ENCODE measurements at places on chromosomes 7 and 10.

GRCh38 chr7:131683536-131684125 lies 127.2 kb upstream of the PODXL start:
- DNase-seq, result no peak

- DNase-seq, result no peak
Measured at GRCh38 chr7:157370742-157371141, 33.9 kb downstream of the DNAJB6 start.

GRCh38 chr7:1275451-1276381 lies 43.0 kb downstream of the UNCX start:
- no peak for DNase-seq

GRCh38 chr10:79627075-79627474 lies 16.3 kb downstream of the SFTPA1 start:
- DNase-seq, result no peak

DNA sequence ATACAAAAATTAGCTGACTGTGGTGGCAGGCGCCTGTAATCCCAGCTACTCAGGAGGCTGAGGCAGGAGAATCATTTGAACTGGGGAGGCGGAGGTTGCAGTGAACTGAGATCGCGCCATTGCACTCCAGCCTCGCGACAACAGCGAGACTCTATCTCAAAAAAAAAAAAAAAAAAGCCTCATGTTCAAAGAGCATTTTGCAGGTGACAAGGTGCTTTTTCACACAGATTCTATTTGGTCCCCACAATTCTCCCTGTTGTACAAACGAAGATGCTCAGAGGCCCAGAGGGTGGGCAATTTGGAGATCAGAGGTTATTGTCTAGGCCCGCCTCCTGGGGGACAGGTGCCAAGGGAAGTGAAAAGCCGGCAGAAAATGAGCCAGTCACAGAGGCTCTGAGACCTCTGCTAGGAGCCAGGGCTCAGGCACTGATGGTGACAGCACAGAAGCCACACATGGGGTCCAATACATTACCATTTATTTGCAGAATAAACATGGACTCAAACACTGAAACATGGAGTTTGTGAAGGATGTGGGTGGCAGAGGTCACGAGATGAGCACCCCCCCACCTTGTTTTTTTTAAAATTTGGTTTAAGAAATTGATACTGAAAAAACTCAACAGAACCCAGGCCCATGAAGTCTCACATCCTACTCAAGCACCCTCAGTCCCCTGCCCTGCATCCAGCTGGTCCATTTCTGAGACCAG lies 882 bp upstream of the GAL3ST4 start:
- DNase-seq, result no peak

GRCh38 chr10:10814069-10814468 lies 203.6 kb upstream of the CELF2 start:
- no peak for DNase-seq

DNA sequence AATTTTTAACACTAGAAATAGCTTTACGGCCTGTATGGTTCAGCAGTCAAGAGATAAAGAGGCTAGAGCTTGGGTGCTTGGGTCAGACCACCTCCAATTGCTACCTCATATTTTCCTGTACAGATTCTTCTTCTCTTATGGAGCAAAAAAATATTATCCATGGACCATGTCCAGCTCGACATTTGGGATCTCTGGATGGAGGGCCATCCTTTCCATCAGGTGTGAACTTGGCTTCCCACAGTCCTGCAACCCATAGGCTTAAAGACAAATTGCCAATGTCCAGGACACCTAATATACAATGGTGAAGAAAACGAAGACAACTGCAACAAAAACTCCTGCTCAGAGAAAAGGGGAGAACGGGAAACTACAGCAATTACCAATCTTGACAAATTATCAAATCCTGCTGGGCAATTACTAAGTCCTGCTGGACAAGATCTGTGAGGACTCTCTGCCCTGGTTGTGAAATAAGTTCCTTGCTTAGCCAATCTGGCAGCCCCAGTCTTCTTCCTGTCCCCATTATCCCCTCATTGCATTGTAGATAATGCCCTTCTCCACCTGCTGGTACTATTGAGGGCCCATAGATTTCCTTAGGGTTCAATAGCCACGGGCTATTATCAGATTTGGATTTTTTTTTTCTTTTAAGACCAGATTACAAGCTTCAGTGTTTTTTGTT lies 42.0 kb upstream of the BRAF start:
- no peak for DNase-seq

GRCh38 chr10:46518028-46518725 lies 38.3 kb downstream of the GPRIN2 start:
- no peak for DNase-seq

DNA sequence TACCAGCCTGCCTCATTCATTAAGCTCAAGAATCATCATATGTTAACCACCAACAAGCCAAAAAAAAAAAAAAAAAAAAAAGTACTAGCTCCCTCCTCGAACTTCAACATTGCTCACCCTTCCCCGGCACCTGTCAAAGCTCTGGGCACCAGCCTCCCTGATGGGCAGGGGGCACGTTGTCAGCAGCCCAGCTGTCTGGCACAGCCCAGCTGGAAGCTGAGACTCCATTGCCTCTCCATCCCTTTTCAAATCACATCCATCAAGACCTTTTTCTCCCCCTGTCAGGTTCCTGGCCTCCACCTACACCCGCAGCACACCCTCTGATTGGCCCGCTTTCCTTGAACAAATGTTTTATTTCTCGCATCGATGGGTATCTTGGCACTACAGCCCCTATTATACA lies 913.3 kb upstream of the AUTS2 start:
- no peak for DNase-seq

- DNase-seq, result no peak
Measured at GRCh38 chr10:131933016-131933695, 32.3 kb downstream of the PPP2R2D start.

- no peak for DNase-seq
Measured at GRCh38 chr10:107091126-107091525, 73.4 kb downstream of the SORCS1 start.

GRCh38 chr10:28984431-28984830 lies 304.4 kb upstream of the LYZL1 start:
- no peak for DNase-seq

DNA sequence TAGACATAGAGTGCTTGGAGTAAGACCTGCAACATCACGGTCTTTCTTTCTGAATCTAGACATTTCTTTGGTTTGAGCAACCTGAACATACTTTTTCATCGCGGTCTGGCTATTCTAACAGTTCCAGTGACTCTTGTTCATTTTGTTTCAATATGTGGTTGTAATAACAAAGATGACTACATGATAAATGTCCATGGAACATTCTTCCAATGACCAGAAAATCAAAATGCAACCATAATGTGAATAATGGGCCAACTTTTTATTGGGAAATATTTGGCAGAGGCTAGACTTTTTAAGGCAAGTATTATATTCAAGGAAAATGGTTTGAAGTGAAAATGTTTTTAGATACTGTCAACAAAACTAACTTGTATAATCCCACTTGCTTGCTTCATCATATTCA lies 282.5 kb downstream of the INHBA start:
- no peak for DNase-seq

DNA sequence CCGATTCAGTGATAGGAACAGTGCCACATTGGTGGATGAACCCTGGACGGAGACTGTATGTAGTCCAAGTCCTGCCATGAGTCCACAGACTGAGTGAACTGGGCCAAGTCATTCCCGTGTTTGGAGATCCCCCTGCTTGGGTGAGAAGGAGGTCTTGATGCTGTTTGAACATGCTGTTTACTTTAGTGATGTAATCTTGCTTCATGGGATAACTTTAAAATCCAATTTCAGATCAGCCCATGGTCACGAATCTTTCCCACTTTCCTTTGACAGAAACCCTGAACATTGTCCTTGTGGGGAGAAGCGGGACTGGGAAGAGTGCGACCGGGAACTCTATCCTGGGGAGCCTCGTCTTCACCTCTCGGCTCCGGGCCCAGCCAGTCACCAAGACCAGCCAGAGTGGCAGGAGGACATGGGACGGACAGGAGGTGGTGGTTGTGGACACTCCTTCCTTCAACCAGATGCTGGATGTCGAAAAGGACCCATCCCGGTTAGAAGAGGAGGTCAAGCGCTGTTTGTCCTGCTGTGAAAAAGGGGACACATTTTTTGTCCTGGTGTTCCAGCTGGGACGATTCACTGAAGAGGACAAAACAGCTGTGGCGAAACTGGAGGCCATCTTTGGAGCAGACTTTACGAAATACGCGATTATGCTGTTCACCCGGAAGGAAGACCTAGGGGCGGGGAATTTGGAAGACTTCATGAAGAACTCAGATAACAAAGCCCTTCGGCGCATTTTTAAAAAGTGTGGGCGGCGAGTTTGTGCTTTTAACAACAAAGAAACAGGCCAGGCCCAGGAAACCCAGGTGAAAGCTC lies 26.6 kb downstream of the GIMAP8 start:
- DNase-seq, result no peak

DNA sequence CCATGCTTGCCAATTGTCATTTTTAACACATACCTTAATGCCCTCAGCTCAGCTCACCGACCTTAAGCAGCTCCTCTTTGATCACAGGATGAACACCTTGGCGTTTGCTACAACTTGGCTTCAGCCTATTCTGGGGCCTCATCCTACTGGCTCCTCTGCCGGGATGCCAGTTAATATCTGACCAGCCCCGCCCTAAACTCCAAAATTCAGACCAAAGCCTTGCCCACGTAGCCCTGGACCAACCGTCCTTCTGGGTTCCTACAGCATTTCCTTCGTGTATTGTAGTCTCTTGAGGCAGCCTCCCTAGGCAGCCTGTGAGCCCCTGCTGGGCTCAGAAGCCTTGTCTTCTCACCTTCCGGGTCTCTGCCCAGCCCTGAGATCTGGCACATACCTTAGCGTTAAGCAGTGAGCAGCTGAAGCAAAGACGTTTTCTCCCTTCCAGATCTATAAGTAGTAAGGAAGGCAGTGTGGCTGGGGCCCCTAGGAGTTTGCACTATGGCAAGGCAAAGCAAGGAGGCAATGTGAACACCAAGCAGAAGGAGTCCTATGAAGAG lies 836 bp downstream of the ENO4 start:
- DNase-seq, result no peak

GRCh38 chr10:131250454-131251145 lies 60.9 kb downstream of the TCERG1L start:
- no peak for DNase-seq

- DNase-seq, result no peak
Measured at GRCh38 chr10:7480742-7481367, 70.0 kb upstream of the SFMBT2 start.

DNA sequence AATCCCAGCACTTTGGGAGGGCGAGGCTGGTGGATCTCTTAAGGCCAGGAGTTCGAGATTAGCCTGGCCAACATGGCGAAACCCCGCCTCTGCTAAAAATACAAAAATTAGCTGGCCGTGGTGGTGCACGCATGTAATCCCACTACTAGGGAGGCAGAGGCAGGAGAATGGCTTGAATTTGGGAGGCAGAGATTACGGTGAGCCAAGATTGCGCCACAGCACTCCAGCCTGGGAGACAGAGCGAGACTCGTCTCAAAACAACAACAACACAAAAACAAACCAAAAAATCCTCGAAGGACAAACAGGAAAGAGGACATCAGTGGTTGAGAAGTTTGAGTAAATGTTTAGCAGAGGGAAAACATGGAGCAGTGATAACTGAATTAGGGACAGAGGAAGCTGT lies 52.3 kb upstream of the FAM3C start:
- no peak for DNase-seq

GRCh38 chr7:129188892-129189660 lies 643 bp downstream of the SMO start:
- no peak for DNase-seq

- no peak for DNase-seq
Measured at GRCh38 chr7:115805458-115805857, 225.1 kb downstream of the TFEC start.

GRCh38 chr10:11876805-11877590 lies 53.8 kb downstream of the PROSER2 start:
- no peak for DNase-seq

DNA sequence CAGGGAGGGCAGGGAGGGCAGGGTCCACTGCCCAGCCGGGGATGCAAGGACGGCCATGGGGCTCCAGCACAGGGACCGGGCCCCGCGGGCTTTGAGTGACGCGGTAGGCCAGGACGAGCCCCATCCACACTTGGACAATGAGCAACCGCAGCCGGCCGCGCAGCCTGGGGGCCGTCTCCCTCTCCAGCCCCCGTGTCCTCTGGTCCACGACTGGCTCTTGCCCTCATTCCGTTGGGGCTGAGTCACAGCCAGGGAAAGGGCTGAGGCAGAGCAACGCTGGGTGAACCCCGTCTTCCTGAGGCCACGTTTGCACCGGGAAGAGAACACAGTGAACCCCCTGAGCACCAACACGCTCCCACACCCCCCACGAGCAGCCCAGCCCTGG lies 23.7 kb downstream of the SHH start:
- no peak for DNase-seq

DNA sequence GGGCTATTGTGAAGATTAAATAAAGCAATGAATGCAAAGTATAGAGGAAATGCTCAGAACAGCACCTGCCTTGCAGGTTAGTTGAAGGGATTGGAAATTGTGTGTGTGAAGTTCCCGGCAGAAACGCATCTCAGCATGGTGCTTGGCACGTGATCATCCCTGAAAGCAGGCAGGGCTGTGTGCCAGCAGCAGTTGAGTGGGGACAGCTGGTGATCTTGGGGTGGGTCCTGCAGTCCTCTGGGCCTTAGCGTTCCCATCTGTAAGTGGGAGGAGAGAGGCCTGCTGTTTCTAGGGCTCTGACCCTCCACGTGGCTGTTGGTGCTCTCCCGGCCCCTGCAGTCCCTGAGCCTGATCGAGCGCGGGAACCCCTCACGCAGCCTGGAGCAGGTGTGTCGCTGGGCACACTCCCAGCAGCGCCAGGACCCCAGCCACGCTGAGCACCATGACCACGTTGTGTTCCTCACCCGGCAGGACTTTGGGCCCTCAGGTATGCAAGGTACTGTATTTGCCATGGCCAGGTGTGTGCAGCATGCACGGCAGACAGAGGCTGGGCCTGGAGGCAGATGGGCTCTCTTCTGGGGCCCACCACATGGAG lies 55.3 kb downstream of the TBATA start:
- DNase-seq, result no peak

GRCh38 chr10:80126876-80127275 lies 5.7 kb upstream of the PLAC9 start:
- DNase-seq, result no peak

GRCh38 chr10:34081948-34082347 lies 733.1 kb downstream of the PARD3 start:
- no peak for DNase-seq

DNA sequence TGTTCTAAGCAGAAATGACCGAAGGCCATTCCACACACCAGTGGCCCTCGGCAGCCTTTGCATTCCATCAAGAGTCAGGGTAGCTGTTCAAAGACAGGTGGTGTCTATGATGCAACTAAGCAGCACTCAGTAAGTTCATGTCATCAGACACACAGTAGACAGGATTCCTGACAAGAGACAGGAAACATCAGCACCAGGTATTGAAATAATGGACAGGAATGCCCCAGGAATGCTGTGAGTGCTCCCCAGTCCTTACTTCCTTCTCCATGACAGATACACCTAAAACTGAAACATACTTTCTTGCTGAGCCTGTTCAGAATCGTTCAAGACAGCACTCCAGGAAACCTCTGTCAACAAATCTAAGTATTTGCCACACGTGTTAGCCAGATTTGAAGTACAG lies 204.4 kb downstream of the TPST1 start:
- no peak for DNase-seq

GRCh38 chr10:71812016-71812912 lies 38.8 kb downstream of the PSAP start:
- DNase-seq, result peak; percentile 67

All from stimulated activated CD8-positive, alpha-beta memory T cell treated with anti-CD3 and anti-CD28 coated beads, Interleukin-2, amount 100 ng/mL, for 1 hour (primary cell).